ENCODE measurements at places on chromosomes 1 and 21.
A peak's percentile ranks its signal among the peaks of the same experiment; 100 is the strongest.

- DNase-seq: peak; percentile 25
Measured at GRCh38 chr1:115183721-115184259, 94.5 kb upstream of the TSPAN2 start.

- DNase-seq: no peak
Measured at GRCh38 chr1:41494351-41495209, 10.1 kb upstream of the EDN2 start.

DNA sequence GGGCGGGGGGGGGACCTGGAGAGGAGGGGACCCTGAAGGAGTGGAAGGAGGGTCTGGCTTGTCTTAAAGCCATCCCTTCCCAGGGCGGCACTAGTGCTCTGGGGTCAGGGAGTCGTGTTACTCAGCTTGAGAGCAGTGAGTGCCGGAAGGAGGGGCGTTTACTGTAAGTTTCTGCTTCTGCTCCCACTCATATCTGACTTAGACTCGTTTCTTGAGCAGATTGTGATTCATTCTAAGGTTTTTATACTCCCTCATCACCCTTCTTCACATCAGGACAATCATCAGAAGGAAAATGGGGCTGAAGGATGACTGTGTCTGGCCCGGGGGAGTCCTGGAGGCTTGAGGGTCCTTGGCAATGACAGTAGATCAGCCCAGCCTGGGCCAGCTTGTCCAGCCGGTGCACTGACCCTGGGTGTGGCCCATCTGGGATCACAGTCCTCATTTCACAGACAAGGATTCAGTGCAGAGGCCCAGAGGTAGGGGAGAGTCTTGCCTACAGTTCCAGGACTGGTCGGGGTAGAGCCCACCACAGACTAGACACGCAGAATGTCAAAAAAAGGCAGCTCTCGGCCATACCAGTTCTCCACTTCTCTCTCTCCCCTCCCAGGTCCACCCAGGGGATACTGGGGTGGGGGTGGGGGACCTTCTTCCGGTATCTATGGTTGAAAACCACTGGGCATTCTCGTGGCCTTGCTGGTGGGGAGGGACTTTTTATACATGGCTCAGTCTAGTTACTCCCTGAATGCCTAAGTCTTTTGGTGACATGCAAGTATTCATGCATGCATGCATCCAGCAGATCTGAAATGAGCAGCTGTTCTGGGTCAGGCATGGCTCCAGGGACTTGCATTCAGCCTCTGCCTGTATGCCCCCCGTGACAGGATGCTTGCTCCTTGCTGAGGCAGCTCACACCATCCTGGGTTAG is 5.1 kb downstream of the TNFRSF8 start:
- peak; percentile 57 for DNase-seq

DNA sequence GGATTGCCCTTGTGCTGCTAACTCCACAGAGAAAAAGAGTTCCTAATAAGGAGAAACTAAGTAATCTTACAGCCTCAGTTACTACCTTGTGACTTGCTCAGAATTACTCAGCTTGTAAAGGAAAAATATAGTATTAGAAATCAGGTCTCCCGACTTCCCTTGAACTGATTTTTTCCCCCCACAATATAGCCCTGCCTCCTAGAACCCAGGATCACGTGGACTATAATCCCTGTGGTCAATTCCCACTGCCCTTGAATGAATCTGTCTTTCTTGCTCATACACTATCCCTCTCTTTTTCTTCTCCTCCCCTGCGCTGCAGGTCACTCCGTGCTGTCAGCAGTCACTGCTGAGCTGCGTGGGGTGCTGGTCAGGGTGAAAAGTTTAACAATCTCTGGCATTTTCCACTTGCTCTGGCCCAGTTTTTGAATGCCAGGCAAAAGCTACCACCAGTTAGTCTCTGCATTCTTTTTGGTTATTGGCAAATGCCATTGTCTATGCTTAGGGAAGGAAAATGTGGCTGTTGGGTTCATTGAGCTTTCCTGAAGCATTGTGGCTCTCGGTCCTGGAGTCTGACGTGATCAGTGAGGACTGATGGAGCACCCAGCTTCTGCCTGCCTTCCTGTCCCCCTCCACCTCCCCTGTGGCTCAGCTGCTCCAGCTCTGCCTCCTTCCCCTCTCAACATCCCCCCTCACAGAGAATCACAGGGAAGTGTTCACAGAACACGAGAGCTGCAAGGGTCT is 1.9 kb upstream of the MYOC start:
- DNase-seq: no peak

- DNase-seq: peak; percentile 94
Measured at GRCh38 chr1:26145041-26145959, 13.6 kb upstream of the FAM110D start.

DNA sequence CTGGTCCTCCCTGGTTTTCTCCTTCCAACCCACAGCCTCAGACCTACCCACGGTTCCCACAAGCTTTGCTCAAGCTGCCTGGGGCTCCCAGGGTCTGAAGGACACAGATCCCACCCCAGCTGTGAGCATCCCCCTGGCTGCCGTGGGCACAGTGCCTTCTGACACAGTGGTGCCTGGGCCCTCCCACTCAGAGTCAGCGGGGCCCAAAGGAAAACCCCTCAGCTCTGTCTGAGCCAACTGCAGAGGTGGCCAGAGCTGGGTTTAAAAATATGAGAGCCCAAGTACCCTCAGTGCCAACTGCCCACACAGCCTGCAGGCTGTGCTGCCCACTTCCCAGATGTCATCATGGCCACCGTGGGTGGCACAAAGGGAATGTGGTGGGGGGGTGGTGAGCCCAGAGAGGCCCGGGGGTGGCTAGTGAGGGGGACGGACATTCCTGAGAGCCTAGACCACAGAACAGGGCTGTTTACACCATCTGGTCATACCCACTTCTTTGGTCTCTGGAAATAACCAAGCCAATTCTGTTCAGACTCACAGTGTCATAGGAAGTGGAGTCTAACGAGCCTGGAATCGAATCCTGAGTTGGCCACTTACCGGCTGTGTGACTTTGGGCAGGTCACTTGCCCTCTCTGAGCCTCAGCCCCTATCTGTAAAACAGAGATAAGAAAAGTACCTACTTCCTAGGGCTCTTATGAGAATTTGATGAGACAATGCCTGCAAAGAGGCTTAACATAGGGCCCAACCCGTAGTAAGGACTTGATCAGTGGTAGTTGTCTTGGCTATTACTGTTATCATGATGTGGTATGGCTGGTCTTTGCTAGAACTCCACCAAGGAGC is 85.5 kb downstream of the CAMK2N1 start:
- DNase-seq: no peak

- no peak for DNase-seq
Measured at GRCh38 chr1:167110586-167110985, 16.7 kb downstream of the STYXL2 start.

- DNase-seq: no peak
Measured at GRCh38 chr1:55444667-55445066, 229.5 kb upstream of the USP24 start.

DNA sequence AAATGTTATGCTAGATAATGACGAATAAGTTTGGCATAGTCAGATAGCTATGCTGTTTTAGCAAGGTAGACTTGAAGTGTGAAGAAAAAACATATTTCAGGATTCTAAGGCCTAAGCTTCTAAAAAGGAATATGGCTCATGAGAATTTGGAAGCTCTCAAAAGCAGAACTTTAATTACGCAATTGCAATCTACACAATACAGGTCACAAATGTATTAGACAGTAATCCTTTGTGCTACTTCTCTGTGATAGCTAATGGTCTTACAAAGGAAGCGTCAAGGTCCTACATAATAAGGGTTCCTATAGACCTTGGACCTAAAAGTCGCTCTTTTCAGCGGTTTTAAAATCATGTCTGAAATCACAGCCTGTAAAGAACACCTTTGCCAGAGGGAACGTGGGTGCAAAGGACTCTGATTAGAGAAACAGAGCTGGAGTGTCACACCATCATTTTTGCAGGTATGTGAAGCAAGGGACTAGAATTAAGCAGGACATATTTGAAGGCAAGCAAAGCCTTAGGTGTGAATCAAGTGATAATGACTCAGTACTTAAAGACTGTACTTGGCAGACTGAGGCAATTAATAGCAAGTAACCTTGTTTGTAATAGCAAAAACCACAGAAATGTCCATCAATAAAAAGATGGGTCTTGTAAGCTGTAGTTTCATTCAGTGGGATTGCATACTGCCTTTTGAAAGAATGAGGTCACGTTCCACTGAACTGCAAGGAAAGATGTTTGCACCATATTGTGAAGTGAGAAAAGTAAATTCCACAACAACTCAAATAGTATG is 420.2 kb downstream of the KCTD3 start:
- peak; percentile 8 for DNase-seq

DNA sequence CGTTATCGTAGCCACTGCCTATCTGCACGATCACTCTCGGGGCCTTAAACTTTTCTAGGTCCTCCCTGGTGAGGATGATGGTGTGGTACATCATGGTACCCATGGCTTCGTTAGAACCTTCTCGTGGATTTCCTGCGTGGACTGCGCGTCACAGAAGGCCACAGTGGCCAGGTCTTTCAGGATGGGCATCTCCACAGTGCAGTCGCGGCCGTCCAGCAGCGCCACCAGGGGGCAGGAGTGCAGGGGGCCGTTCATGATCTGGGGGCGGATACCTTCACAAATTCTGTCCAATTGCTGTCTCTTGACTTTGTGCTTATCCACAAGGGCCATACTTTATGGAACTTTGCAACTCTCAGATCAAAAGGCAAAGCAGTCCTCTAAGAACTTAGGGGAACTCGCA is 69.6 kb downstream of the WLS start:
- no peak for DNase-seq

- DNase-seq: no peak
Measured at GRCh38 chr1:71582673-71583072, 501.8 kb upstream of the ZRANB2 start.

DNA sequence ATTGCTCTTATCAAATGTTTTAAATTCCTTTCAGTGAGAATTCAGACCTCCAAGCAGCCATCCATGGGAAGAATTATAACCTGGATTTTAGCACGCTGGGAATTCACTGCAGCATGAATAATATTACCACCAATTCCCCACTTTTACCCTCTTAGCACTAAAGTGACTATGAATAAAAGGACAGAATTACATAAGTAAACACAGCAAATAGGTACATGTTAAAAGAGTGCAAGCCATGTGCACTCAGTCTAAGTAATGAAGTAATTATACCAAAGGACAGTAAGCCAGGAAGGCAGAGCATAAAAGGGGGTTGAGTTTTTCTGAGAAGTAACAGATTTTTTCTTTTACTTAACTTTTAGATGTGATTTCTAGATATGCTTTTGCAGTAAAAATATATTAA is 176.3 kb downstream of the DENND1B start:
- DNase-seq: no peak

DNA sequence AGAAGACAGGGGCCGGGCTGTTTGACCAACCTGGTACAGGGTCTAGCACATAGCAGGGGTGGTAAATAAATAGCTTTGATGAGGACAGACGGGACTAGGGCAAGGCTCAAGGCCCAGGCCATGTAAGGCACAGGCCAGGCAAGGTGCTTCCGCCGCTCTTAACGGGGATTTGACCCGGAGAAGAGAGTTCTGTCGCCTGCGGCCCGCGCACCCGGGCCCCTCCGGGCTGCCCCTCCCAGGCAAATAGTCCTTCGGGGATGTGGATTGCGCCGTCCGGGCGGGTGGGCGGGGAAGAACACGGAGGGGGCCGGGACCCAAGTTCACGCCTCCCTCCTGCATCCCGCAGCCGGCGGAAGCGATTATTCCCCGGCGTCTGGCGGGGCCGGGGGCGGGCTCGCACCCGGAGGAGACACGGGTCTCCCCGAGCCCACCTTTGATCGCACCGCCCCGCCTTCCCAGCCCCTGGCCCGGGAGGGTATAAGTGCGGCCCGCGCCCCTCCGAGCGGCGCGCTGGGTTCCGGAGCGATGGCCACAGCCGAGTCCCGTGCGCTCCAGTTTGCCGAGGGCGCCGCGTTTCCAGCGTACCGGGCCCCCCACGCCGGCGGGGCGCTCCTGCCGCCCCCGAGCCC is at the start of gene MIXL1:
Gene MIXL1, plus strand, starts transcription at position 508 of the 629 bp plus-strand sequence. Its CDS starts 18 bp downstream, at position 526.
- peak; percentile 22 for DNase-seq

GRCh38 chr1:18795002-18795689 is 64.3 kb downstream of the TAS1R2 start:
- DNase-seq: no peak

DNA sequence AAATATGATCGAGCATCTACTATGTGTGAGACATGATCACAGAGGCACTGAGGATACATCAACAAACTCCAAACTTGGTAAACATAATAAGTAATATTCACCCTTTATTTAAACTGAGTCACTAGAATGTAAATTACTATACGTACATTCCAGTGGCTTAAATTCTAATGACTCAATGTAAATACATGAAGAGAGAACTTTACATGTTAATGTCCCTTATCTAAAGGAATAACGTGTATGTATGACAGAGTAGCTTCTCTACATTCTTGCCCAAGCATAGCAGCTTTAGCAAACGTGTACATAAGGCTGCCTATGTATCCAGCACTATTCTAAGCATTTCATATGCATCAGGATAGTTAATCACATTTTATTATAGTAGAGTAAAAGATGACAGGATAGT is 111.8 kb upstream of the CYYR1 start:
- DNase-seq: no peak

DNA sequence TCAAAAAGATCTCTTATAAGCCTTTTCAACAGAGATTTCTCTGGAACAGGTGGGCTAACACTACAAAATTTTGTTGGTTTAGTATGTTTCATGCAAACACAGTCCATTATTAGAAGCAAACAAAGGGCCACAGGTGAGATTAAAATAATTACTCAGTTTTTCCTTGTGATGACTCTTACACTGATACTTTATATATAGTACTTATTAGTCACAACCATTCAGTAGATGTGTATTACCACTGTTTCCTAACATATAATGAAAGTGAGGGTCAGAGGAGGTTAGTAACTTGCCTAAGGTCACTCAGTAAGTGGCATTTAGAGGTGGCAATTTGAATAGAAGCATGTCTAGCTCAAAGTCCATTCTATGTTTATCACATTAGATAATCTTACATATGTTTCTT is 44.2 kb downstream of the CYYR1 start:
- DNase-seq: no peak

GRCh38 chr1:85360730-85361493 is 84.5 kb upstream of the BCL10 start:
- DNase-seq: no peak

DNA sequence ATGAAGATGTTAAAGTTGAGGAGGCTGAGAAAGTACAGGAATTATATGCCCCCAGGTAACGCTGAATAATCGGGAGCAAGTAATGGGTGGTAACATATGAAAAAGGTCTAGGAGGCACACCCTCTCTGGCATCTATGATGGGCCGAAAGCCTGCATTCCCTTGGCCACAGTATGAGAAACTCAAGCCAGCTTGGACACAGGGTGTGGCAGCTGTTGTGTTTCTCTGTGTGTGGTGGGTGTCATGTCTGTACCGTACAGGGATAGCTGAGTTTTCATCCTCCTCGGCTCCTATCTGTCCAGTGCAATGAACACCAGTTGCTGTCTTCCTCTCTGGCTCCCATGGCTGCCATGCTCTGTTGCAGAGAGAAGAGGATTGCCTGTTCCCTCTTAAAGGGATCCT is 32.9 kb downstream of the NBPF3 start:
- no peak for DNase-seq

- no peak for DNase-seq
Measured at GRCh38 chr1:200861937-200862647, 10.7 kb upstream of the GPR25 start.

DNA sequence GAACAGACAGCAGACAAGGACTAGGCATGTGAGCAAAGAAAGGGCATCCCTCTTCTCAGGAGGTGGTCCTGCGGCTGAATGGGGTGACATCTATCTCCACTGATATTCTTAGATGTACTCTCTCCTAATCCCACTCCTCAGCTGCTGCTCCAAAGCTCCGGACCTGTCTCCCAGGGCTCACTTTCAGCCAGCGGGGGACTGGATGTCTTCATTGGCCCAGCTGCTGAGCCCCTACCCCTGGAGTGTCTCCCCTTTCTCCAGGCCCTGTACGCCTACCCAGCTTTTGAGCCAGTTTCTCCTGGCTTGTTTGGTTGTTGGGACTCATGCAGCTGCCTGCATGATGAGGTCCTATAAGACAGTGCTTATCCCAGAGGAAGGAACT is 28.8 kb upstream of the CSF1 start:
- no peak for DNase-seq

All from hepatocyte (in vitro differentiated cells).